ENCODE measurements at places on chromosomes 5 and 9. TPM values are rescaled to one million over a fixed set of nuclear protein-coding genes. Genes with fewer than 3 reads are reported as not detected.

DNA sequence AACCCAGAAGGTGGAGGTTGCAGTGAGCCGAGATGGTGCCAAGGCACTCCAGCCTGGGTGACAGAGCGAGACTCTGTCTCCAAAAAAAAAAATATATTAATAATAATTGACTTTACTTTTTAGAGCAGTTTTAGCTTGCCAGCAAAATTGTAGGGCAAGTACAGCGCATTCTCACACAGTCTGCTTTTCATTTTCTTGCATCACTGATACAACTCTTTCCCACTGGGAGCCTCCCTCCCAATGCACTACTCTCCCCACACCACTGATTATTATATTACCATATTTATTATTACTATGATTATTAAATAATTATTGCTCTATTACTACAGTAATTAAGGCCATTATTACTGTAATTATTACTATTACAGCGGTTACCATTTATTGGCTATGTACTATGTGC is 212.8 kb downstream of the GNA14 start:
- H3K36me3 ChIP-seq = no peaks in the 10 kb centered on the region
- peaks cover 5% of the 10 kb centered on the region for H3K4me1 ChIP-seq
- H3K27ac ChIP-seq = no peak overlapping the region
- no peak overlapping the region for H3K4me3 ChIP-seq
- DNase-seq = no peak
- H3K27me3 ChIP-seq = no peaks in the 10 kb centered on the region

- no peak overlapping the region for H3K4me3 ChIP-seq
- no peak overlapping the region for H3K27ac ChIP-seq
- H3K27me3 ChIP-seq = no peaks in the 10 kb centered on the region
- no peaks in the 10 kb centered on the region for H3K4me1 ChIP-seq
These were observed 23.1 kb downstream of the ADRB2 start for GRCh38 chr5:148849461-148849860.

DNA sequence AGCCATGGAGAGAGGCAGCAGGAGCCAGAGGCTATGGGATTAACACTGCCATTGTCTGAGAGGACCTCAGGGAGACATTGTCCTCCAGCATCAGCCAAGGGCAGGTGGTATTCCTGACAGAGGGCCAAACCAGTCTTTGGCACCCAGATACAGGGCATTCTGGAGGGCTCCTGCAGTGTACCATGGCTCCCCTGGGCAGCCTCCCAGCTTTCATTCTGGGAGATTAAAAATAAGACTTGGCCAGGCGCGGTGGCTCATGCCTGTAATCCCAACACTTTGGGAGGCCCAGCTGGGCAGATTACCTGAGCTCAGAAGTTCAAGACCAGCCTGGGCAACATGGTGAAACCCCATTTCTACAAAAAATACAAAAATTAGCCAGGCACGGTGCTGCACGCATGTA is 4.2 kb downstream of the MTAP start:
- H3K36me3 ChIP-seq = peaks cover 71% of the 10 kb centered on the region
- no peak overlapping the region for H3K27ac ChIP-seq
- H3K4me1 ChIP-seq = peaks cover 4% of the 10 kb centered on the region
- H3K27me3 ChIP-seq = no peaks in the 10 kb centered on the region
- no peak overlapping the region for H3K4me3 ChIP-seq

- no peak overlapping the region for H3K4me3 ChIP-seq
- H3K4me1 ChIP-seq = no peaks in the 10 kb centered on the region
- no peak for DNase-seq
- no peak overlapping the region for H3K27ac ChIP-seq
- no peaks in the 10 kb centered on the region for H3K36me3 ChIP-seq
These were observed 165.6 kb downstream of the MACROH2A1 start for GRCh38 chr5:135233477-135233876.

- no peak overlapping the region for H3K4me3 ChIP-seq
- no peaks in the 10 kb centered on the region for H3K27me3 ChIP-seq
- DNase-seq = no peak
- peaks cover 20% of the 10 kb centered on the region for H3K36me3 ChIP-seq
- no peaks in the 10 kb centered on the region for H3K4me1 ChIP-seq
- no peak overlapping the region for H3K27ac ChIP-seq
These were observed 31.0 kb upstream of the RPS23 start for GRCh38 chr5:82309091-82309531.

DNA sequence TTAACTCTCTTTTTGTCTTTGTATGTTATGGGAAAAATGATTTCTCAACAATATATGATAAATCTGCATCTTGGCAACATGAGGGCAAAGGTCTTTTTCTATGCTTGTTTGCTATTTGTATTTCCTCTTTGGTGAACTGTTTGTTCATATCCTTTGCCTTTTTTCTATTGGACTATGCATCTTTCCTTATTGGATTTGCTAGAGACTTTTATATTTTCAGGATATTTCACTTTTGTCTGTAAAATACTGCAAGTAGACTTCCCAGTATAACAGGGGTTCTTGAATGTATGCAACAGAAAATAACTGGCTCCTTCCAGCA is 69.4 kb upstream of the SSBP2 start:
- no peaks in the 10 kb centered on the region for H3K27me3 ChIP-seq
- no peak overlapping the region for H3K4me3 ChIP-seq
- no peaks in the 10 kb centered on the region for H3K4me1 ChIP-seq
- H3K27ac ChIP-seq = no peak overlapping the region
- peaks cover 2% of the 10 kb centered on the region for H3K36me3 ChIP-seq

DNA sequence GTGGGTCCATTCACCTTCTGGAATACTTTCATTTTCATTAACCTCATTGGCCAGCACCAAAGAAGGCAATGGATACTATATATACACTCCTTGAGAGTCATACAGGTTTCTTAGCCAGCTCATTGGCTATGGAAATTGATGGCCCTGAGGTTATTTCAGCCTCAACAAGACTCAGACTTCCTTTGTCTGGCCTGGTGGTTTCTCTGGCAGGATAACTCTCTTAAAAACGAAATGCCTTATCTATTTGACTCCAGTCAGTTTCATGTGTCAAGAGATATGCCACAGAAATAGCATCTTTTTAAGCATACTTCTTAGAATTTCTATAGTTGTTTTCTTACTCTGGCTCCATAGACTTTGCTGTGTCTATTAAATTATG is 28.9 kb downstream of the CDH9 start:
- H3K27me3 ChIP-seq = no peaks in the 10 kb centered on the region
- no peak overlapping the region for H3K4me3 ChIP-seq
- H3K4me1 ChIP-seq = no peaks in the 10 kb centered on the region
- DNase-seq = no peak
- H3K27ac ChIP-seq = no peak overlapping the region

DNA sequence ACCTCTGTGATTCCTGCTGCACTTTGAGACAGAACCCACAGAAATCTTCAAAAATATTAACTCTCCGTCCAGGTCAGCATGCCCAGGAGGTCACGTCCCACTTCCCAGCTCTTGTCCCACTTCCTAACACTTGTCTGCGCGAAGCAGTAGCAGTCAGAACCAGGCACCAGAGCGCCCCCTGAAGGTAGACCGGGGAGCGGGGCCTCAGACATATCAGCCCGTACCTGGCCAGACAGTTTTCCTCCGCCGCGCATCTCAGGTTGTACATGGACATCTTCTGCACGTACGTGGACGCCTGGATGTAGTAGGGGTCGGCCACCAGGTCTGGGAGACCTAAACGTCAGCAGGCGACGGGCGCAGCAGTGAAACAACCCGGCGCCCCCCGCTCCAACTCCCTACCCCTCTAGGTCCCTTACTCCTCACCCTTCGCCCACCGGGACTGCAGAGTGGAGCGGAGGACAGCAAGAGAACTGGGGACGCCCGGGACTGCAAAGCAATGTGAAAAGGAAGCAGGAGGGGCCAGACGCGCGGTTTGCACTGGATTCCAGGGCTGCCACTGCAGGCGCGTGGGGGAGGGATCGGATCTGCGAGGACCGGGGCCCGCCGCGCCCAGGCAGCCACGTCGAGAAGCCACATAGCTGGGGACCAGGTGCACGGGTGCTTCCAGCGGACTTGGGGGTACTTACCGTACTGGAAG is 1.2 kb downstream of the LOX start:
- peak overlapping the region; percentile 73 for H3K4me3 ChIP-seq
- H3K4me1 ChIP-seq = no peaks in the 10 kb centered on the region
- no peaks in the 10 kb centered on the region for H3K36me3 ChIP-seq
- peaks cover 15% of the 10 kb centered on the region for H3K27me3 ChIP-seq

- peaks cover 1% of the 10 kb centered on the region for H3K4me1 ChIP-seq
- H3K27me3 ChIP-seq = no peaks in the 10 kb centered on the region
- no peak overlapping the region for H3K27ac ChIP-seq
- no peaks in the 10 kb centered on the region for H3K36me3 ChIP-seq
These were observed 16.5 kb upstream of the NRARP start for GRCh38 chr9:137318602-137319001.

DNA sequence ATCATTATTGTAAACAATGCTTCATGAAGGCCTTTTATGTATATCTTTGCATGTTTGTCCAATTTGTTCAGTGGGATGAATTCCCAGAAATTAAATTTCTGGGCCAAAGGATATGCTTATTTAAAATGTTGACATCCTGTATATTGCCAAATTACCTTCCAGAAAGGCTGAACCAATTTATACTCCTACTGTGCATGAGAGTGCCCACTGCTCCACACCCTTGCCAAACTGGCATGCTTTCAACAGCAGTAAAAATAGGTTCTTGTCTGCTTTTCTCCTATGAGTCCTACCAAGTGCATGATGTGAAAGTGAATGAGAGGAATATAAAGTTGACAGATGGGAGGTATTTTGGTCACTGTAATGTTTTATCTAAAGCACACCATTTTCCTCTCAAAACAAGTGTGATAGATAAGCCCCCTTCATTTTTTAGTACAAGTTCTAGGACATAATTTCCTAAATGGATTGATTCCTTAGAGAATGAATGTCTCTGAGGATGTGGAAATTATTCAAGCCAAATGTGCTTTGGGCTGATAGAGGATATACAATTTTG is 70.5 kb upstream of the ERBIN start:
- DNase-seq = no peak
- H3K27me3 ChIP-seq = no peaks in the 10 kb centered on the region
- H3K36me3 ChIP-seq = no peaks in the 10 kb centered on the region
- H3K4me3 ChIP-seq = no peak overlapping the region
- H3K4me1 ChIP-seq = no peaks in the 10 kb centered on the region

GRCh38 chr9:86577420-86578333 is 223.5 kb upstream of the TUT7 start:
- no peak overlapping the region for H3K27ac ChIP-seq
- no peaks in the 10 kb centered on the region for H3K36me3 ChIP-seq
- no peak for DNase-seq

- H3K4me3 ChIP-seq = no peak overlapping the region
- no peaks in the 10 kb centered on the region for H3K4me1 ChIP-seq
- H3K36me3 ChIP-seq = no peaks in the 10 kb centered on the region
- no peaks in the 10 kb centered on the region for H3K27me3 ChIP-seq
These were observed 35.5 kb downstream of the GADD45G start for GRCh38 chr9:89640361-89640760.

DNA sequence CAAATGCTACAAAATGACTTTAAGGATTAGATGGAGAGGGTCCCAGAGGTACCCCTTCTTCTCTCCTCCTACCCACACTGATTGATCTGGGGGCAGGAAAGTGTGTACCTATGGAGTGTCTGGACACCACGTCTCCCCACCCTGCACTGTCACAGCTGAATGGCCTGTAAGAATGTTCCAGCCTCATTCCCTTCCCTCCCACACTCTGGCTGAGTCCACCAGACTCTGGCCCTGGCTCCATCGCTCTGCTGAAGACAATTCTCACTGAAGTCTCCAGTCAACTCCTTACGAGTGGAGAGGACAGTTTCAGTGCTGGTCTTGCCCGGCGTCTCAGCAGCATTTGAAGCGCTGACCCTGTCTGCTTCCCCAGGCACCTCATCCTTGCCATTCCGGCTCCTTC is 105.8 kb downstream of the TTLL11 start:
- no peaks in the 10 kb centered on the region for H3K4me1 ChIP-seq
- H3K4me3 ChIP-seq = no peak overlapping the region
- DNase-seq = no peak
- no peaks in the 10 kb centered on the region for H3K27me3 ChIP-seq
- H3K27ac ChIP-seq = no peak overlapping the region

GRCh38 chr5:94670726-94671125 is 52.3 kb downstream of the SLF1 start:
- no peak overlapping the region for H3K4me3 ChIP-seq
- H3K27me3 ChIP-seq = no peaks in the 10 kb centered on the region
- no peak overlapping the region for H3K27ac ChIP-seq

DNA sequence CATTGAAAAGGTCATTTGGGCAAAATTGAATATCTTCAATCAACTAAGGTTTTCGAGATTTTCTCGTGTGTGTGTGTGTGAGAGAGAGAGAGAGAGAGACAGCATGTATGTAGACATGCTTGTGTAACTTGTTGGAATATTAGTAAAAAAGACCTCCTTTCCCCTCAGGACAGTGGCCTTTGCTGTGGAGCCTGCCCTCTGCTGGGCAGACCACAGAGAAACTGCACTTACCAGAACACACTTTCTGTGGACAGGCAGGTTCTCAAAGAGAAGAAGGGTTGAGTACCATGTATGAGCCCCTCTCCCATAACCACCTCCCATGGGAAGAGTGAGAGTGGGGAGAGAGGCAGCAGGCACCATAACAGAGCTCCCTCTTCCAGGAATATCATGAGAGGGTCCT is 45.6 kb downstream of the CFAP90 start:
- DNase-seq = no peak
- H3K4me3 ChIP-seq = no peak overlapping the region
- H3K4me1 ChIP-seq = no peaks in the 10 kb centered on the region

DNA sequence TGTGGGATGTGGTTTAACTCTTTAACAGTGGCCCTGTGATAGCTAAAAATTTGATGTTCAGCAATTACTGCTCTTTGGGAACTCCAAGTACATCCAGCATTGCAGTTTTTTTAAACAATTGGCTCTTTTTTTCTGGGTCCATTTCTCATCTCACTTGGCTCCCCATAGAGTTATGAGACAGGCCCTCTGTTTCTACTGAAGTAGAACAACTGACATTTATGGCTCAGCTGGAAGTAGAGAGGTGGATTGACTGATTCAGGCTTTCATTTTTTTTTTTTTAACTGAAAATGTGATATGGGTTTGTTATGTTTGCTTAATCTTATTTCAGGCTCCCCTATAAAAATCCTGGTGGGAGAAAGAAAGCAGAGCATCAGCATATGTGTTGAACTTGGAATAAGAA is 96.6 kb upstream of the CD180 start:
- no peaks in the 10 kb centered on the region for H3K4me1 ChIP-seq
- H3K4me3 ChIP-seq = no peak overlapping the region
- no peaks in the 10 kb centered on the region for H3K27me3 ChIP-seq
- no peaks in the 10 kb centered on the region for H3K36me3 ChIP-seq
- H3K27ac ChIP-seq = no peak overlapping the region
- no peak for DNase-seq

- H3K27me3 ChIP-seq = peaks cover 3% of the 10 kb centered on the region
- no peaks in the 10 kb centered on the region for H3K36me3 ChIP-seq
- H3K4me3 ChIP-seq = peak overlapping the region; percentile 78
These were observed 27.7 kb upstream of the SCGB3A1 start for GRCh38 chr5:180618829-180619562.

- no peaks in the 10 kb centered on the region for H3K4me1 ChIP-seq
- H3K27me3 ChIP-seq = no peaks in the 10 kb centered on the region
- H3K27ac ChIP-seq = no peak overlapping the region
- no peak for DNase-seq
- H3K36me3 ChIP-seq = peaks cover 30% of the 10 kb centered on the region
- H3K4me3 ChIP-seq = no peak overlapping the region
These were observed 20.7 kb downstream of the CDC37L1 start for GRCh38 chr9:4700091-4700490.

- H3K27ac ChIP-seq = no peak overlapping the region
- H3K27me3 ChIP-seq = peaks cover 38% of the 10 kb centered on the region
- no peaks in the 10 kb centered on the region for H3K36me3 ChIP-seq
- peak; percentile 46 for DNase-seq
These were observed 2.8 kb downstream of the ST8SIA4 start for GRCh38 chr5:100900142-100900795.

NTRK2 gene
- not detected for total RNA-seq

CCNJL gene
- total RNA-seq = 26.9 TPM

GOLGA1 gene
- total RNA-seq = 7.6 TPM

TMC1 gene
- total RNA-seq = 2.5 TPM

SLC36A2 gene
- total RNA-seq = 0.07 TPM

SHISAL2B gene
- total RNA-seq = 5.0 TPM

CTSL gene
- total RNA-seq = 33.4 TPM

ZNF484 gene
- total RNA-seq = 9.1 TPM

Data from H9 (cell line).